Bronchial epithelial cell (primary cell): ENCODE measurements at places on chromosomes 6 and 20.
A peak's percentile ranks its signal among the peaks of the same experiment; 100 is the strongest.

DNA sequence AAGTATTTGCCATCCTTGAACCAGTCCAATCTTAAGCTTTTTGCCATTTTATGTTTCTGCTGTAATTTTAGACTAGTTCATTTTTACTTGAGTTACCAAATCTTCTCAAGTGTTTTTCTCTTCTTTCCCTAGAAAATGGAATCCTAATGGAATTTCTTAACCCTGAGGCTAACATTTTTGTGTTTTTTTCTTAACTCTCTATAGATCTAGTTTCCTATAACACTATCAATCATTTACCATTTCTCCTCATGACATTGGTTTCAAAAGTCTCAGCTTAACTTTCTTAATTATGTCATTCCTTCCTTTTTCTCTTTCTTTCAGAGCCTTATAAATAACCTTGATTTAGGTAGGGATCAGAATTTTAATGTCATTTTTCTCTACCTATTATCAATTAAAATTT lies 54.8 kb downstream of the SENP6 start:
- no peak for DNase-seq

DNA sequence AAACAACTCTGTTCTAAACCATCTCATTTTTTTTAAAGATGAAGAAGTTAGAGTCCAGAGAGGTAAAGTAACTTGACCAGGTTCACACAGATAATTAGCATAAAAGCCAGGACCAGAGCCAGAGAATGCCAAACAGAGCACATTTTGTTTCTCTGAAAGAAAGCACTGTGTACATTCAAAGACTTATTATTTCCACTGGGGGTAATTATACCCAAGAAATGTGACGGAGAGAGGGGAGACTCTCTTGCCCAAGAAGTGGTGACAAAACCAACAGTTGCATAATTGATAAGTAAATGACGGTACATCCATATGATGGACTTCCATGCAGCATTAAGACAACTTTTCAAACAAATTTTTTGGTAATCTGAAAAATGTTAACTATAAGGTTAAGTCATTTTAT lies 111.6 kb downstream of the RTN4IP1 start:
- DNase-seq, result no peak

GRCh38 chr6:160070427-160070826 lies 51.2 kb upstream of the SLC22A1 start:
- no peak for DNase-seq

DNA sequence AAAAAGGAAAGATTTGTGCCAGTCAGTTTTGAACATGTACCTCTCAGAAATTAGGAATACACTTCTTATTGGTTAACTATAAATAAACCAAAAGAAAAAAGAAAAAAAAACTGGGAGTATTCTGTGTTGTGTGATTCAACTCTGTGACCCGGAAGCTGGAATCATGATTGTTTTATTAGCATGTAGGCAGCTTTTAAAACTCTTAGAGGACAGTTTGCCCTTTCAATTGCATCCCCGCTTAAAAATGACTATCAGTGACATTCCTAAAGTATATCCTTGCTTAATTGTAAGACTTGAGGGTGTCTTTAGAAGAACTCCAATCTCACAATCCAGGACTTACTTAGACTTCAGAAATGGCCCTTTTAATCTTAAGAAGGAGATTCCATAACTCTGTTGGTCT lies 29.1 kb upstream of the TENT5A start:
- no peak for DNase-seq

DNA sequence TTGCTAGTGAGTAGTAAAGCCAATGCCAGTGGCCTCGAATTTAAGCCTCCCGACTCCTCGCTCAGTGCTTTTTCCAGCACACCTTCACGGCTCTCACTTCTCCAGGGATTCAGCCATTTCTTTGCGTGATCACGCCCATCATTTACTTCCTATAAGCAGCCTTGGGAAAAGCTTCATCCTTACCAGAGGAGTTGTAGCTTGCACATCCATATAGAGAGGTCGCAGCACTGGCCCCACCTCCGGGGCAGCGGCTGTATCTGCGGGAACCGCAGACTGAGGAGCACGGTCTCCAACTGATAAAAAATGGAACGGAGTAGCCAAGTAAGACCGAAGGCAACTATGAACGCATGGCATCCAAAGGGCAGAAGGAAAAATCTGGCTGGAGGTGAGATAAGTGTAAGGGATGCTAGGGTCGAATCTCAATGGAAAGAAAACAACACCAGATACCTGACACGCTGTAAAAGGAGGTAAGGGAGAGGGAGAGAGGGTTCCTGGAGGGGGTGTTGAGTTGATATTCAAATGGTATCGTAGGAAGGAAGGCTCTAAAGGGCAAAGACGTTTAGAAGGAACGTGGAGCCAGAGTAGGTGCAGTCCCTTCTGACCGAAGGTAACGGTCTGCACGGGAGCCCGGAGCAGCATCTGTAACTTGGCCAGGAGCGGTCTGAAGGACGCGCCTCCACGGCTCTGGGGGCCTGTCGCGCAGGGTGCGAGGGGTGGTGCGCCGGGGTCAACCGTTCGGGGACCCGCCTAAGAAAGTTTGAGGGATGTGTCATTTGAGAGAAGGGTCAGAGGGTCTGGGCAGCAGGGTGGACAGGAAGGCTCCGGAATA lies 640 bp downstream of the NFS1 start:
- DNase-seq, result no peak

DNA sequence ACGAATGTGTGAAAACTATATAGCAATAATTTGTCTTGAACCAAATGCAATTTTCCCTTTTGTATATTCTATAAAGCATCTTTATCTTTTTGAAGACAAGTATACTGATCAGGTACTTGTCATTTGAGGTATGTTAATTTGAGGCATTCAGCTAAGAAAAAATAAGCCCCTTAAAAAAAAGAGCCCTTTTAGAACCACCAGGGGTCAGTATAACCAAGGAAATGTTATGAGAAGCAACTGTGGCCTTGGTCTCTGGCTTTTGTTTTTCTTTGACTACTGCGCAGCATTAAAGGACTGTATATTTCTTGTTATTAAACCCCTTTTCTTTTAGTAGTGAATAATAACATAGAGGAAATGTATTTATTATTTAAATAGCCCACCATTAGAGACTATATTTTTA lies 43.1 kb downstream of the CD109 start:
- peak; percentile 55 for DNase-seq
